ENCODE measurements at places on chromosomes 12 and 14.

DNA sequence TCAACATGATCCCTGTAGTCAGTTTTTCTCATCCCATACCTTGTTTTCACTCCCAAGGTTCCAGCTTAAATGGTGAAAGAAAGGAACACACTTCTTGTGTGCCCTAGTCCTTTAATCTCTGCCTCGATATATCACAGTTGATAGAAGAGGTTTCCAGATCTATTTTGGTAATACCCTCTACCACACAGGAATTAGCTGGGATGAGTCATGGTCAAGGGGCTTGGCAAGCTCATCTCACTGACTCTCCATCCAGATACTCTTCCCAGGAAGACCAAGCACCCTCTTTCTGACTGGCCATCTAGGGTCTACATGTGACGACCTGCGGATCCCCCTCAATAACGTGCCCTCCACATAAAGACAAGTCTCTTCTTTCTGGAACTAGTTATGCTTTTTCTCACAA lies 277.9 kb downstream of the ITPR2 start:
- no peak for DNase-seq

DNA sequence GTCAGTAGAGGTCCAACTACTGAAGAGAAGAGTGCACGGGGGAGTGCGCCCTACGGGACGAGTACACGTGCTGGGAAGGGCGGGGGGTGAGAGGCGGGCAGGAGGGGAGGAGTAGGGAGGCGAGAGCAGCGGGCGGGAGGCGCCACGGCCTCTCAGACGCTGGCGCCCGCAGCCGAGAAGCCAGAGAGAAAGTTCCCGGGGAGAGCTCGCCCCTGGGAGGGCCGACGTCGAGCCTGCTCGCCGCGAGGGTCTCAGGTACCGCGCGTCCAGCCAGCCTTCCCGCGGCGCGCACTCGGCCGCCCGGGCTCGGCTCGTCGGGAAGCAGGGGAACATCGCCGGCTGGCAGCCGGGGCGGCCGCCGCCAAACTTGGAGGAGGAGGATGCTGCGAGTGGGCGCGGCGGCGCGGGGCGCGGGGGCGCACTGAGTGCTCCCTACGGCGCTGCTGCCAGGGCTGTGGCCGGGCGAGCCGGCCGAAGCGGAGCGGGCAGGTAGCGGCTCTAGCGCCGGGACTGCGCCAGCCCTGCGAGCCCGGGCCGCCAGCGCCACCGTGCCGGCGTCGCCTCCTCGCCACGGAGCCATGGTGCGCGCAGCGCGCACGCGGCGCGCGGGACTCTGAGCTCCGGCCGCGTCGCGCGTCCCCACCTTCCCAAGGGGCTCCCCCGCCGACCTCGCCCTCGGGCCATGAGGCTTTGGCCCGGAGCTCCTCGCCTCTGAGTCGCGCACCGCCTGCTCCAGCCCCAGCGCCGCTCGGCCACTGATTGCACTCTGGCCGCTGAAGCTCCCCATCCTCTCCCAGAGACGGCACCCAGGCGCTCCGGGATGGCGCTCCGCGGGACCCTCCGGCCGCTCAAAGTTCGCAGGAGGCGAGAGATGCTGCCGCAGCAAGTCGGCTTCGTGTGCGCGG lies at the start of gene SLC24A4:
Gene SLC24A4 (plus strand): TSS at position 155 of the 905 bp plus-strand sequence. CDS start 666 bp downstream, at position 821.
- DNase-seq = no peak

GRCh38 chr12:34605955-34606748 lies 583.9 kb downstream of the ALG10 start:
- no peak for DNase-seq

DNA sequence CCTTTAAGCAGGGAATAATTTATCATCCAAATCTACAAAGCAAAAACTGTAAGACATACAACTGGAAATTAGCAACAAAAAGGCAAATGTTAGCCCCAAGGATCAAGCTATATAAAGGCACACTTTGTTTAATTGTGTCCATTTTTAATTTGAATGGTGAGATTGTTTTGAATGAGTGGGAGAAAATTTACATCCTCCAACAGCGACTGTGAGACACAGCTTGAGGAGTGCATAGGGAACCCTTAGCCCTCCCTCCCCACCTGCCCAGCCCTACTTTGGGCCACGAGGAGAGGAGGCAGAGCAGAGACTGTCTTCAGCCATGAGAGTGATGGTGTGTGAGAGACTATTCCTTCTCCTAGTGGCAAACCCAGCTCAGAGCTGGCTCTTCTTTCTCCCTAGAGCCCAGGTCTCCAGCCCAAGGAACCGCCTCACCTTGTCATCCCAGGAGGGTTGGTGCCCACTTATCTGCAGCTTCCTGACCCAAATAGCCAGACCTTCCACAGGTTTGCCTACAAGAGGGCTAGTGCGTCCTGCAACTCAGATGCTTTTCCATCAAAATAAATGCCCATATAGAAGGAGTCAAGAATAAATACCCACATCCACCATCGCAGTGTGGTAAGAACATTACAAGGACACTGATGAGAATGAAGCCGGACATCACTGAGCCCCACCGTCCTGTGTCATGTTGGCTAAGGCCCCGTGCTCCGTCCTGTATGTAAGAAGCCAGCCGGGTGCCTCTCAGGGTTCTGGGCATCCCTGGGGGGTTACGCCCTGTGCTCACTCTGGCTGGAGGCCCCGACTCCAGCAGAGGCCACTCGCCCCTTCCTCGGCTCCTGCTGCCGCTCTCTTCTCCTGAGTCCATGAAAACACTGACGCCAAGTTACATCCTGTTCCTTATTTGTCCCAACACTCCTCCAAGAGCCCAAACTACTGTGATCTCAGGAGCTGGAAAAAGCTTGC lies 36.4 kb upstream of the C14orf180 start:
- no peak for DNase-seq

DNA sequence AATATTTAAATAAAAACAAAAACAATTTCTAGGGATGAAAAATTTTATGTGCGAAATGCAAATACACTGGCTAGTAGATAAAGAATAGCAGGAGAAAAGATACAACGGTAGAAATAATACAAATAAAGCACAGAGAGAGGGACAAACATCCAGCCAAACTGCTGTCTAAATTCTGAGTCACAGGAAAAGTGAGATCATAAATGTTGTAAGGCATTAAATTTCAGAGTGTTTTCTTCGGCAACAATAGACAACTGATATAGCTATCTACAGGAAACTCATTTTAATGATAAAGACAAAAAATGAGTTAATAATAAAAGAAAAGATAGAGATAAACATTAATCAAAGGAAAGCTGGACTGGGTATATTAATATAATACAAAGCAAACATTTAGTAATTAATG lies 122.2 kb downstream of the NTS start:
- no peak for DNase-seq

DNA sequence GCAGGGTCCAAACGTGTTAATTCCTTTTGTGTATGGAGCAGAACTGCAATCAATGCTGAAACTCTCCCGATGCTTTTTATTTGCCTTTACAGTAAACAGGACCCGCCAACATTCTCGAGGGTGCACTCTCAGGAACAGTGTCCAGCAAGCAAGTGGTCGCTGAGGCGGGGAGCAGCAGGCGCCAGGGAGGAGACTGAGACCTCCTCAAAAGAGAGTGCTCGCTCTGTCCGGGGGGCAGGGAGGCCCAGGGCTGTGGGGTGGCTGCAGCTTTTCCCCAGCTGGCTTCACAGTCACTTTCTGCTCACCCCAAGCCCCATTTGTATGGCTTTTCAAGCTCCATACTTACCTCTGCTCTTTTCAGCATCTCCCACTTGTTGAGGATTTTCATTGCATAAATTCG lies 49.2 kb downstream of the CDC42BPB start:
- DNase-seq = no peak

DNA sequence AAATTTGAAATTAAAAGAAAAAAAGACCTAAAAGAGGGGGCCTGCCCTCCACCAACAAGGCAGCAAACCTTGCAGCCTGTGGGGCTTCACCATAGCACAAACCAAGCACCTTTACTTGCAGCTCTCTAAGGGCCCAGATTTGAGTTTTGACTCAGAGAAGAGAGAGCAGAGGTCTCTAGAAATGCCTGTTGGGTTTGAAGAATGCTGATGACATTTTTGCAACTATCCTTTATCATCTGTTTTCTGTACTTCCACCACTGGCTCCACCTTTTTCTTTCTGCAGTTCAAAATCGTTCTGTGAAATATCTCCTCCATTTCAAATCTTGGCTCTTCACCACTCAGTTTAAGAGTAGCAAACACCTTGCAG lies 83.8 kb upstream of the HMGA2 start:
- DNase-seq = no peak

- no peak for DNase-seq
Measured at GRCh38 chr12:64320611-64321010, 69.9 kb downstream of the C12orf56 start.
